Activated naive CD4-positive, alpha-beta T cell treated with anti-CD3 and anti-CD28 coated beads, Interleukin-2, amount 10 ng/mL, durations not matched to agents 7 days and 5 days (primary cell): ENCODE measurements at places on chromosomes 12 and 14.

DNA sequence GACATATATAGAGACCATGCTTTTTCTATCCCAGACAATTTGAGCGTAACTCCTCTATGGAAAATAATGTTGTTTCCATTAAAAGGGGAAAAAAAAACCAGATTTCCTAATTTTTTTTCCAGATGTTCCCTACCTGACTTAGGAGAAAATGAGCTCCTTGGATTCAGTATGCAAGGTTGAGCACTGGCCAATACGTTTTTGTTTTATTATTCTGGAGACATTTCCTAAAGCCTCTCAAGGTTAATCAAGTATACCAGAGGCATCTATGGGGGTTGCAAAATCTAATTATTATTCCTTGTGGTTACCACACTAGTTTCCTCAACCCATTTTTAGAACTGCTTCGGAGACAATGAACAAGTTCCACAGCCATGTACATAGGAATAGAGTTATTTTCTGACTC lies 291.3 kb downstream of the SLC16A7 start:
- no peaks in the 10 kb centered on the region for H3K4me1 ChIP-seq
- H3K27ac ChIP-seq: no peak overlapping the region
- no peaks in the 10 kb centered on the region for H3K27me3 ChIP-seq
- no peaks in the 10 kb centered on the region for H3K36me3 ChIP-seq
- DNase-seq: no peak
- no peak overlapping the region for H3K4me3 ChIP-seq

DNA sequence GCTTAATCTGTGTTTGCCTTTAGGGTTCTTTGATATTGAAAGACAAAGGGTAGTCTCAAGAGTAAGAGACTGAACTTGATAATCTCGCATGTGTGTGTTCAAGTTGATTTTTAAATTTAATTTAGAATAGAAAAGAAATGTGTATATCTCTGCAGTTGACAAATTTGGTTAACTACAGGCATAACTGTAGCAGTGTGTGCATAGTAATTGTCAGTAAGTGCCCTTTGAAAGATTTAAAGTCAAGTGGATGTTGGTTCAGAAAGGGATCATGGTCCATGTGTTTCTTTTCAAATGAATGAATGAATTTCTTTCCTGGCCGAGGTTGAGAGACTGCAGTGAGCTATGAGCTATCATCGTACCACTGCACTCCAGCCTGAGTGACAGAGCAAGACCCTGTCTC lies 49.9 kb upstream of the DYRK2 start:
- H3K36me3 ChIP-seq: peaks cover 6% of the 10 kb centered on the region
- H3K27ac ChIP-seq: no peak overlapping the region
- peaks cover 17% of the 10 kb centered on the region for H3K4me1 ChIP-seq
- DNase-seq: no peak
- H3K4me3 ChIP-seq: no peak overlapping the region

DNA sequence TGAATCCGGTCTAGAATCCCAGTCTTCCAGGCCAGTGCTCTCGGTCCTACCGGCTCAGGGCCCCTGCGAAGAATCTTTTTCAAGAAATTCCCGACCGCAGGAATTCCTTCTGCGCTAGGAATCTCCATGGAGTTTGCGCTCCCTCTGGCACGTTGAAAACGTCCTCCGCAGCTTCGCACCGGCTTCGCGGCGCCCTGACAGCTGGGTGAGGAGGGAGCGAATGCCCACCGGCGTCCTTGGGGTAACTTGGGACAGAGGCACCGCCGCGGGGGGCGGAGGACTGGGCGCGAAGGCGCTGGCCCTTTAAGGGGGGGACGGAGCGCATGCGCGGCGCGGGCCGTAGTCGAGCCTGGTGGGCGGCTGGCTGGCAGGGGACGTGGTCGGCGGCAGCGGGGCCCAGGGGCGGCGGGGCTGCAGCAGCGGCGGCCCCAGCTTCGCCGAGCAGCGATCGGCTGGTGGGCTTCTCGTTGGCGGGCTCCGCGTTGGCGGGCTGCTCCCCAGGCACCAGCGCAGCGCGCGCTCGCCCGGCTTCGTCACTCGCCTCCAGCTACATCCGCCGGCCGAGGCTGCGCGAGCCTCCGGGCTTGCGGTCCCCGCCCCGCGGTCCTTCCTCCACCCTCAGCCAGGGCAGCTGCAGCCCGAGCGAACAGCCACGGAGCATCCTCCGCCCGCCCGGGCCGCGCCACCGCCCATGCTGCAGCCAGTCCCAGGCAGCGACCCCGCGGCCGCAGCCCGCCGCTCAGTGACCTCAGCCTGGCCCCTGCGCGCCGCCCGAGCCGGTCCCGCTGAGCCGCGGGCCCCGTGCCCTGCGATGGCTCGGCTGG lies at the start of gene VASH1:
TSS of gene VASH1 (plus strand) at position 333 of the 824 bp plus-strand sequence. CDS start 1,354 bp downstream, outside the sequence.
- H3K4me3 ChIP-seq: peak within 1 kb of the TSS; percentile 78
- H3K36me3 ChIP-seq: no peaks in the 10 kb centered on the region

DNA sequence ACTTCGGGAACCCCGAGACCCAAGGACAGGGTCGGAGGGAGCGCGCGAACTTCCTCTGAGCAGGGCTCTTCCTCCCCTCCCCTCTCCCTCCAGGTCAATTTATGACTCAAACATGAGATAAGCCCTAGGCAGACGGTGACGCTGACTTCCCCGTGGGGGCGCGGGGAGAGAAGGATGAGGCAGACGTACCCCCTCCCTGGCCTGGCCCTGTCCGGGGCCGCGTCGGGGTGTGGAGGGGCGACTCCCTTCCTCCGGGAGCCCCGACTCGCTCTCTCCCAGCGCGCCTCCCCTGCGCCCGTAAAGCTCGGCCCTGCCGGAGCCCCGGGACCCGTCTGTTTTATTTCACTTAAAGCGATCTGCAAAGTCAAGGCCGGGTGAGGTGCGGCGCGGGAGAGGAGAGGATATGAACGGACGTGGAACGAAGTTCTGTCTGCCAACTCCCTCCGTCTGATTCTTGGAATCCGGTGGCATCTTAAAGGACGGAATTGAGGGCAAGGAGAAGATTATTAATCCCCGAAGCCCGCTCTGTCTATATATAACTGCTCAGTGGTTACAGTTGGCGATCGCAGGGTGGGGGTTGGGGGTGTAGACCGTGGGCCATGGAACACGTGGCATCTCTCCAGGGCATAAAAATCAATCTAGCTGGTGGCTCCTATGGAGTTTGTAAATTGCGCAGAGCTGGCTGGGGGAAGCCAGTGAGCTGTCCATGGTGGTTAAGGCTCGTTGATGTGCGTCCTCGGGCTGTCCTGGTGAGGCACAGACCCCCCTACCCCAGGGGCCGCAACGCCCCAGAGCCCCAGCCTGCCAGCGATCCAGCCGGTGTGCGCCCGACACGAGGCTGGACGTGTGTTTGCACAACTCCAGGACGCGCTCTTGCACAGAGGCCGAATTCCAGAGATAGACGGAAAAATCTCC lies 2.9 kb upstream of the PTHLH start:
- peaks cover 7% of the 10 kb centered on the region for H3K4me1 ChIP-seq
- no peak overlapping the region for H3K4me3 ChIP-seq
- DNase-seq: no peak
- no peaks in the 10 kb centered on the region for H3K36me3 ChIP-seq
- no peak overlapping the region for H3K27ac ChIP-seq

DNA sequence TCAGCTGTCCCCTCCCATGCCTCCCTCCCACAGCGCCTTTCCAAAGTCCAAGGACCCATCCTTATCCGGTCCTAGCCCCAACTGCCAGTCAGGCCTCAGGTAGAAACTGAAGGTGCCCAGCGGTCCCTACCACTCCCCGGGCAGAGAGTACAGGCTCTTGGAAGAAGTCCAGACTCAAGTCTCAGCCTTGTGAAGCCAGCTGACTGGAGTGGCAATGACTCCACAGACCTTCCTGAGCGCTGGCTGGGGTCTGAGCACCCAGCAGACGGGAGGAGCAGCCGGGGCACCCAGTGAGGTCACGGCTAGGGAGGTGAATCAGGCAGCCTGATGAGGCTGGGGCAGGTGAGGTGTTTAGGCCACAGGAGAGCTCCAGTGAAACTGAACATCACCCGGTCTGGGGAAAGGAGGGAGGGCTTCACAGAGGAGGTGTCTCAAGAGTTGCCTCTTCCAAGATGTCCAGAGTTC lies 60.0 kb downstream of the ITPK1 start:
- peaks cover 11% of the 10 kb centered on the region for H3K4me1 ChIP-seq
- no peaks in the 10 kb centered on the region for H3K36me3 ChIP-seq
- no peak overlapping the region for H3K4me3 ChIP-seq
- no peaks in the 10 kb centered on the region for H3K27me3 ChIP-seq
- no peak overlapping the region for H3K27ac ChIP-seq
- no peak for DNase-seq

DNA sequence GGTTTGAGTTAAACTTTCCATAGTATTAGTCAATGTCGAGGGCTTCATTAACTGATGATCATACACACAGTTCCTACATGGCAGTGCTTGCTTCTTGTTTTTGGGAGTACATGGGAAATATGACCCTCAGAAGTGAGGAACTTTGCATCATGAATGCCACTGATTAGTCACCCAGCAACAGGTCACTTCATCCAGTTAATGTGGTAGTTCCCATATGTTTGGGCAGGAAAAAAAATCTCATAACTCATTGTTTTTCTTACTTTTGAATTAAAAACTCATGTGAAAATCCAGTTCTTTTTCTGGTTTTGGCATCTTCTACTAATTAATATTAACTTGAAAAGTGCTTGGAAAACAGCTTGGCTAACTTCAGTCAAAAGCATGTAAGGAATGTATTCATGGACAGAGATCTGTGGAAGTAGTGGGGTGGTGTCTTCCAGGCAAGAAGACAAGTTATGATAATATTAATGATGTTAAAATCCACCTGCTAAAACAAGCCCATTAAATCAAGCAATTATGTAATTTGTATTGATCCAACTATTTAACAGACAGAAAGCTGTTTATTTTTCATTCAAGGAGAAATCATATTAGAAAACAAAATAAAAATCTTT lies 309.1 kb upstream of the NAV3 start:
- no peaks in the 10 kb centered on the region for H3K27me3 ChIP-seq
- DNase-seq: no peak

GRCh38 chr12:15709551-15709950 lies 79.6 kb downstream of the EPS8 start:
- no peak overlapping the region for H3K27ac ChIP-seq
- no peaks in the 10 kb centered on the region for H3K27me3 ChIP-seq
- H3K4me1 ChIP-seq: no peaks in the 10 kb centered on the region
- H3K36me3 ChIP-seq: no peaks in the 10 kb centered on the region

GRCh38 chr12:38662829-38663228 lies 242.6 kb downstream of the CPNE8 start:
- no peaks in the 10 kb centered on the region for H3K36me3 ChIP-seq
- no peak overlapping the region for H3K27ac ChIP-seq
- H3K4me1 ChIP-seq: no peaks in the 10 kb centered on the region

- peak; percentile 41 for DNase-seq
- peak overlapping the region; percentile 71 for H3K4me3 ChIP-seq
- peaks cover 57% of the 10 kb centered on the region for H3K4me1 ChIP-seq
These were observed 44.7 kb upstream of the ATP23 start for GRCh38 chr12:57896434-57897201.

- H3K27me3 ChIP-seq: peaks cover 4% of the 10 kb centered on the region
- H3K36me3 ChIP-seq: no peaks in the 10 kb centered on the region
- H3K4me1 ChIP-seq: no peaks in the 10 kb centered on the region
- no peak overlapping the region for H3K4me3 ChIP-seq
- no peak overlapping the region for H3K27ac ChIP-seq
These were observed 24.1 kb downstream of the KLRD1 start for GRCh38 chr12:10331642-10332239.

DNA sequence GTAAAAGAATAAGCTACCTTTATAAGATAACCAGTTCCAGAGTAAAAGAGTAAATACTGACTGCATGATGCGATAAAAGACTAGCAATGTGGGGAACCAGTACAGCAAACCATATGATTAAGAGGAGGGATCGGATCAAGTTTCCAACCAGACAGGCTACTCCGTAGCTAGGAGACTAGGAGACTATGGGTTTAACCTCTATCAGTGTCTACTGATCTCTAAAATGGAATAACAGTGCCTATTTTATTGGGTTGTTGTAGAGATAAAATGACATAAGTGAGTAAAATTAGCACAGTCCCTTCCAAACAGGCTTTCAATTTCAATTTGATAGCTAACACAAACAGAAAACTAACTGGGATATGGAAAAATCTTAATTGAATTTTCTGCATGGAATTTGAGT lies 76.0 kb downstream of the PAWR start:
- no peak for DNase-seq
- H3K27ac ChIP-seq: no peak overlapping the region
- H3K4me3 ChIP-seq: no peak overlapping the region
- H3K4me1 ChIP-seq: no peaks in the 10 kb centered on the region
- H3K36me3 ChIP-seq: no peaks in the 10 kb centered on the region

DNA sequence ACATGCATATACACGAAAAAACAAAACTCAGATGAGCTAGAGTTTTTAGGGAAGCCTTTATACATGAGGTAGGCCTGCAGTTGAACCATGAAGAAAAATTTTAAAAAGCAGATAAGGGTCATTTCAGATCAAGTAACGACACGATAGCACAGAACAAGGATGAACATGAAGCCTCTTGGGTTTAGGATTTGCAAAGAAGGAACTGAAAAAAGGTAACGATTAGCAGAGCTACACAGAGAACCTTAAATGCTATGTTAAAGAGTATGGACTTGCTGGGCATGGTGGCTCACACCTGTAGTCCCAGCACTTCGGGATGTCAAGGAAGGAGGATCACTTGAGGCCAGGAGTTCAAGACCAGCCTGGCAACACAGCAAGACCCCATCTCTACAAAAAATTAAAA lies 96.1 kb upstream of the HECTD1 start:
- no peak overlapping the region for H3K4me3 ChIP-seq
- H3K27me3 ChIP-seq: no peaks in the 10 kb centered on the region
- H3K4me1 ChIP-seq: no peaks in the 10 kb centered on the region
- H3K27ac ChIP-seq: peak overlapping the region; percentile 40

DNA sequence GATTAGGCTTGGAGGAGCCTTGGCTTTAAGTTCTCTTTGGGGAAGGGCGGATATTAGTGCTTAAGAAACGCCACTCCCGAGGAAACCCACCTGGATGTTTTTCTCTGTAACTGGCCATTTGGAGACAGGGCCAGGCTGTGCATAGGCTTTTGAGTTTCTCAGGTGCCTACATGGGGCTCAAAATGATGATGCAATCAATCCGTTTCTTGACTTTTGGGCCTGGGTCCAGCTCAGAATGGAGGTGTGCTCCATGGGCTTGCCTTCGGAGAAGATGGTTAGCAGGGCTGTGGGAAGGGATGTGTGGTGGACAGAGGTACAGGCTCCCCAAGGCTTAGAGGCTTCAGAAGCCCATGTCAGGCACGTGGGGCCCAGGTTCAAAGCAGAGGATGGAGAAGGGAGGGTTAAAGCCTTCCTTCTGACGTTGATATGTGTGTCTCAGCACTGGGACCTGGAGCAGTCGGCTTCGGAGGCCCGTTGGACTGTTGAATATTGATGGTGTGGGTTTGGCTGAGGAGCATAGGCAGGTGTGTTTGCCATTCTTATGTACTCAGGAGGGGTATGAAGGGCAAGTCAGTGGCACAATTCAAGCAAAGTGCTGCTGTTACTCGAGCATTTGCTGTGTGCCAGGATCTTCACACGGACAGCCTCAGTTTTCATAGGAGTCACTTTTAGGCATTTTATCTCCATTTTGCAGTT lies 82.8 kb downstream of the SLC25A47 start:
- no peak for DNase-seq
- H3K4me3 ChIP-seq: no peak overlapping the region
- peak overlapping the region; percentile 82 for H3K27ac ChIP-seq
- peaks cover 25% of the 10 kb centered on the region for H3K4me1 ChIP-seq
